AG08396 (cell line): ENCODE measurements at places on chromosomes 12 and 14.
A peak's percentile ranks its signal among the peaks of the same experiment; 100 is the strongest.

GRCh38 chr14:32545506-32546210, 216.6 kb downstream of the AKAP6 start:
- no peak for DNase-seq

GRCh38 chr12:96623656-96624217, 134.4 kb downstream of the CFAP54 start:
- no peak for DNase-seq

GRCh38 chr12:127147724-127148123, 1119.2 kb upstream of the TMEM132C start:
- DNase-seq, result no peak

DNA sequence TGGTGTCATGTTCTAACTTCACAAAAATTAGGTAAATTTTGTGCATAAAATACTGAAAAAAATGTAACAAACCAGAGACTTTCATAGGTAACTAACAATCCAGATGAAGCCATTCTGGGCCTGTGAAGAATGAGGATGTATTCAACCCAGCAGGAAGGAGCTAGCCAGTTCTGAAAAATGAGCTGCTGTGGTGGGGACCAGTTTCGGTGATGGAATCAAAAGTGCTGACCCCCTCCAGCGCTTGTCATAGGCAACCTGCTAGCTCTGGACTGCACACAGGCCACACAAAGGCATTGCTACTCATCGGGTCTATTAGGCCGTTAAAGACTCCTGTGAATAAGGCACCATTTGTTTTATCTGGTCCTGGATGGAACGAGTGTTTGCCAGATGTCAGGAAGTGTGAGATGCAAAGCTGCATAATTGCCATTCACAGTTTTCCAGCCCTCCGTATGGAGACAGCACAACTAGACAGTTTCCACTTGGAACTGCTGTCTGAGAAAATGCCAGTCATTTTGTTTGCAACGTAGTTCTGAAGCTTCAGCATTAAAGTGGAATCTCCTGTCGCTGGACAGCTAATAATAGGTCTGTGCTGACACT, 3.3 kb upstream of the RIMBP2 start:
- DNase-seq, result no peak

- no peak for DNase-seq
These were observed 46.9 kb downstream of the CYP46A1 start for GRCh38 chr14:99730876-99731546.

DNA sequence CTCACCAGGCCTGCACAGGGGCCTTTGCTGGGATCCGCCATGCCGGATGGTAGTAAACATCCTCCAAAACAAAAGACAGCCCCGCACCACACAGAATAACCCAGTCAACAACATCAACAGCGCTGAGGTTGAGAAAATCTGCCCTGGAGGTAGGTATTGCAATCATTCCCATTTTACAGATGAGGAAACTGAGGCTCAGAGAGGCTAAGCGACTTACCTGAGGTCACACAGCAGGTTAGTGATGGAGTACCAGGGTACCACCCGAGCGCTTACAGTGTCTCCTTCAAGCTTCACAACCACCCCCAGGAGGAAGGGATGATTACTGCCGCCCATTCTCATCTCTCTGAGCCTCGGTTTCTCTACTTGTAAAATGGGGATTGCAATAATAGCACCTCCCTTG, 14.9 kb downstream of the TRPV4 start:
- DNase-seq, result no peak

DNA sequence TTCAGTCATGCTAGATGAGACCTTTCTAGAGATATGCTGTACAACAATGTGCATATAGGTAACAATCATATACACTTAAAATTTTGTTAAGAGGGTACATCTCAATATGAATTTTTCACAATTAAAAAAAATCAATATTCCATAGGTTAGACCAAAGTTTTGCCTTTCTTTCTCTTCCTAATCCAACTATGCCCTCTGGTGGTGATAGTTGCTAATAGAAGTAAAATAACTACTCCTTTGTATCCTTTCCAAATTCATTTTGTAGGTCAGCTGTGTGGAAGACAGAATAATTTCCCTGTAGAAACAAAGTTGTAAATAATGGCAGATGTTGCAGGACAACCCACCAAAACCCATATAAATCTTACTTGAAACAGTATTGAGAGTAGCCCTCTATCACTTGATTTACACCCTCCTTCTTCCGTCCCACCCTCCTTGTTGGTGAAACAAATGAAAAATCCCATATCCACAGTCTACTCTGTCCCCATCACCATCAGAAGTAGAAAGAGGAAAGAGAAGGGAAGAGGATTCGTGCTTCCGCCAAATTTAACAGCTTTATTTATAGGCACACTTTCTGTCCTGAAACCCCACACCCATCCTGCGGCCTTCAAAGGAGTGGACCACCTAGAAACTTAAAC, 34.2 kb upstream of the KICS2 start:
- peak; percentile 14 for DNase-seq

DNA sequence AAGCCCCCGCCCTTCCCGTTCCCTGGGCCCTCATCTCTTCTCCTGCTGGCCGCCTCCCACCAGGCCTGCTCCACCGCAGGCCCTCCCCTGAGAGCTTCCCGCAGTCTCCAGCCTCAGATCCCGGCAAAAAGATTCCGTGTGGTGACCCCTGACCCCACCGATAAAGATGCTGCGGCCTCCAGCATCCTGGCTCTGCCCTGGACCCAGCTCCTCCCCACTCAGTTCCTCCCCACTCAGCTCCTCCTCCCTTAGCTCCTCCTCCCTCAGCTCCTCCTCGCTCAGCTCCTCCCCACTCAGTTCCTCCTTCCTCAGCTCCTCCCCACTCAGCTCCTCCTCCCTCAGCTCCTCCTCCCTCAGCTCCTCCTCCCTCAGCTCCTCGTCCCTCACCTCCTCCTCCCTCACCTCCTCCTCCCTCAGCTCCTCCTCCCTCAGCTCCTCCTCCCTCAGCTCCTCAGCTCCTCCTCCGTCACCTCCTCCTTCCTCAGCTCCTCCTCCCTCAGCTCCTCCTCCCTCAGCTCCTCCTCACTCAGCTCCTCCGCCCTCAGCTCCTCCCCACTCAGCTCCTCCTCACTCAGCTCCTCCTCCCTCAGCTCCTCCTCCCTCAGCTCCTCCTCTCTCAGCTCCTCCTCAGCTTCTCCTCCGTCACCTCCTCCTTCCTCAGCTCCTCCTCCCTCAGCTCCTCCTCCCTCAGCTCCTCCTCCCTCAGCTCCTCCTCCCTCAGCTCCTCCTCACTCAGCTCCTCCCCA, 17.0 kb downstream of the NOC4L start:
- no peak for DNase-seq

DNA sequence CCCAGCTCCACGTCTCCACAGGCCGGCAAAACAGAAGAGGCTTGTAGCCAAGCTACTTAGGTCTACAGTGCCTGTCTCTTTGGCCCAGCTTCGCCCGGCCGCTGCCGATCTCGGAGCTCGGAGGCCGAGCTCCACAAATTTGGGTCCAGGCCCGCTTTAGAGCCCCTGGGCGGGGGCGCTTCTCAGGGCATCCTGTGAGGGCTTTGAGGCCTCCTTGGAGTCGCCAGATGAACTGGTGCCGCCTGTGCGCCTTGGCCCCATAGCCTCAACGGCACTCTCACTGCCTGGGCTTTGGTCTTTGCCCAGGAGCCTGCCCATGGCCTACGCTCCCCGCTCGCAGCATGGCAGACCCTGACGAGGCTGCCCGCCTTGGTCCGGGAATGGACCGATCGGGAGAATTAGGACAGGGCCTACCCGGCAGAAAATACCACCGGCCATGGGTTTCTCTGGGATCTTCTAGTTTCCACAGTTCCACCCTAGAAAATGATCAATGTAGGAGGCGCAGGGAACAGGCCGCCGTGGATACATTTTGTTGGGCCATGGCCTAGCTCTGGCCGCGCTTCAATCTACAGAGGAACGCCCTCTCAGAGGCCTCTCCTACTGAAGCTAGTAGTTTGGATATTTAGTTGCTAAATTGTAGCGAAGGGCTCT, 953 bp upstream of the NKX2-8 start:
- DNase-seq, result no peak

DNA sequence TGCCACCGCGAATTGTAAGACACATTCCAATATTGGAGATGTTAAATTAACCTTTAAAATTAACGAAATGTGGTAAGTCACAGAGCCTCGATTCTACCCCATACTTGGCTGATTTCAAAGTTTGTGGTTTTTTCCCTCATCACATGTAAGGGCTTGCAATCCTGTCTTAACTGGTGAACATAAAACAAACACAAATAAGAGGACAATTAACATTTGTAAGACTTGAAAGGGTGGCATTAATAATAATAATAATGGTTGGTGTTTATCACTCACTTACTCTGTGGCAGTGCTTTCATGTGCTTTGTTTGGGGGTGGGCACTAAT, 26.6 kb downstream of the PPFIBP1 start:
- no peak for DNase-seq

DNA sequence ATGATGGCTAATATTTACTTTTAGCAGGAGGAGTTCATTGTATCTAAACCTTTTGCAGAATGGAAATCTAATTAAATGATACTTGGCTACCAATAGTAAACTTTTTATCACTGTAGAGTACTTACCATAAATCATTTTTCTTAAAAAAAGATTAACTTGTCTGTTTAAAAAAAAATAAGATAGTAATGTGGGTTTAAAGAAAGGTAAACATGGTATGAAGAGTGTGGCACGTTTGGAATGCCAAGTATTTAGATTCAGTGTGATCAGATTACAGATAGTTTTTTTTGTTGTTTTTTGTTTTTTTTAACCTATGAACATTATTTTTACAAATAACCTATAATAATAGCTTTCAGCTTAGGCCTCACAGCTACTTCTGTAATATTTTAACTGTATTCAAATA, 25.8 kb downstream of the KTN1 start:
- no peak for DNase-seq

- DNase-seq, result no peak
These were observed 356.9 kb upstream of the LMO3 start for GRCh38 chr12:16962889-16963288.

- no peak for DNase-seq
These were observed 9.5 kb upstream of the CEP170B start for GRCh38 chr14:104855532-104856090.

- no peak for DNase-seq
These were observed 74.1 kb upstream of the DDHD1 start for GRCh38 chr14:53227154-53227718.

DNA sequence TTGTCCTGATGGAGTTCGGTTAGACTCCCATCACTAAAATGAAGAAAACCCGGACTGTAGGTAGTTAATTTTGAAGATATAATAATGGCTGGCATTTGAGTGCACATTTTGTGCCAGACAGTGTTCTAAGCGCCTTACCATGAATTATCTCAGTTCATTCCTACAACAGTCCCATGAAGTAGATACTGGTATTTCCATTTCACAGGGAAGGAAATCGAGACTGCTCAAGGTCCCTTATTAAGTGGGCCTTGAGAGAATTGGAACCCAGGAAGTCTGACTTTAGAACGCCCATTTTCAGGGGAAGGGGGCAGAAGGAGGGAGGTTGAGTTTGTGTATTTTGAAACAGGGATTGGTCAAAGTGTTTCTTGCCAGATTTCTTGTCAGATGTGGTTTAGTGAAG, 855 bp downstream of the MNAT1 start:
- no peak for DNase-seq

DNA sequence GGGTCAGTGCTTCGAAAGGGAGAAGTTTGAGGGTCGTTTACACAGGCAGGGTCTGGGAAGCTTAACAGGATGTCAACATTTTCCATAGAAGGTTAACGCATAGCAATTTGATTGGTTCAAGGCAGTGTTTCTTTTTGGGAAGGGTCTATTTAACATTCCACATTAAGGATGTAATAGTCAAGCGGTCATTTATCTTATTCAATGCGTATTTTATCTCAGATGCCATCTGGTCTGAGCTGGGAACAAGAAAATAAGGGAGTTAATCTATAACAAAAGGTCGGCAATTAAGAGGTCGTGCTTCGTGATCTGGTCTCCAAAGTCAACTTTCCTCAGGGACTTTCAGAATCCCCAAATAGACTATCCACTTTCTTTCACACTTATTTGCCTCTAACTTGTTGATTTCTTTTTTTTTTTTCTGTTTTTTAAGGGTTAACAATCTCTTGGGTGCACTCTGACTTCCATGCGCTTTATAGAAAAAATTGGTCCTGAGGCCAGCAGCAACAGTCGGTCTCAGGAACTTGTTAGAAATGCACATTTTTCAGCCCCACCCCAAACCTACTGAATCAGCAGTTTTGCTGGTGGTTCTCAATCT, 550 bp upstream of the RESF1 start:
- DNase-seq, result no peak

DNA sequence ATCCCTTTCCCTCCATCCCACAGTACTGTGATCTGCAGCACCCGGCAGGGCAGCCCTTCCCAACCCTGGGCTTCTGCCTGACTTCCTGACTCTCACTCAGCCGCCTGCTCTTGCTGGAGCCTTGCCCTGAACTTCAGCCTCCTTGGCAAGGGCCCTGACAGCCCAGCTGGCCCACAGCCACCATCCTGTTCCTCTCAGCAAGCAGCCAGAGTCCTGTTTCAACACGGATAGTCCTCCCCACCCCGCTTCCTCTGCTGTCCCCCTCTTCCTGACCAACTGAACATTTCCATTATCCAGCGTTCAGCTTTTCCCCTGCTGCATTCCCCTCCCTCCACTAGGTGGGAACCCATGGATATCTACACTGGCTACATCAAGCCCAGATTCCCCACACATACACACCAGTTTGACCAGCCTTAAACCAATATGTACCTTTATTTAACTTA, 74.0 kb upstream of the MDM1 start:
- peak; percentile 75 for DNase-seq

DNA sequence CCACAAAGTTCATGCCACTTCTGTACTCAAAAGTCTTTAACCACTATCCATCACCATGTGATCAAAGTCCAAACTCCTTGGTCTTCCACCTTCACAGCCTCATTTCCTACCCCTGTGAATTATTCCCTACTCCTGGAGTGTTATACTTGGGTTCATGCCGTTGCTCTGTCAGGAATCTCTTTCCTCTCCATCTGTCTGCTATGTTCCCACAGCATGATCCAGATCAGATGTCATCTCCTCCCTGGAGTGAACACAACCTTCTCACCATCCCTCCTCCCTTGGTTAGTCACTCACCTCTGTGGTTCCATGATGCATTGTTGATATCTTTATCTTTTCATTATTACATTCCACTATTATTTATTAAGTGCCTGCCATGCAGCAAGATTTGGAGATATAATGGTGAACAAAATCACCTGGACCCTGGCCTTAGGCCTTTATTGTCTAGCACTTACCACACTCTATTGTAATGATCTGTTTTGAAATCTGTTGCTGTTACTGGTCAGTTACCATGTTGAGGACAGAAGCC, 22.4 kb downstream of the LACRT start:
- no peak for DNase-seq

- DNase-seq, result no peak
These were observed 119.3 kb downstream of the SLC35F4 start for GRCh38 chr14:57746563-57746962.

DNA sequence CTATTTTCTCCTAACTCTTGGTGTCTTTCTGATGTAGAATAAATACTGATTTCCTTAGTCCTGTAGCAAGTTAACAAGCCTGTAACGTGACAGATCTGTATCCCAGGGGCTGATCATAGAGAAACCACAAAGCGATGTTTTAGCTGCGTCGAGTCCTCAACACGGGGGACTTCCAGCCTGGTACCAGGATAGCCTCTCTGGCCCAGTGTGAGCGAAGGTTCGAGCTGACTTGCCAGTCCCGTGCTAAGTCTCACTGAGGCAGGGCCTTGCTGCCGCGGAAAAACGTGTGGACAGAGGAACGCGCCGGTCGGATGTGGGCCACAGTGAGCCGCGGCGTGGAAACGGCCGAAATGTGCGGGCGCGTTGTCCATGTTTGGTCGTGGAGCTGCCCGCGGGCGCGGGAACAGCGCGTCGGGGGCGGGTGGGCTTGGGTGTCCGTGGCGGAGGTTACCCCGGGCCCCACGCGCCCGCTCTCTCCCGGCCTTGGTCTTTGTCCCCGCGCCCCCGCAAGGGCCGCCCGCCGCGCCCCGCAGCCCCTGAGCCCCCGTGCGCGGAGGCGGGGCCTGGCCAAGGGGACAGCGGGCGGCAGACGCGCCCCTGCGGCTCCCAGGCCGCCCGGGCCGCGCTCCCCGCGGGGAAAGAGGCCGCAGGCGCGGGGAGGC, 531 bp upstream of the EML1 start:
- DNase-seq, result no peak
